ENCODE measurements at places on chromosomes 2 and 18.
A peak's percentile ranks its signal among the peaks of the same experiment; 100 is the strongest.

DNA sequence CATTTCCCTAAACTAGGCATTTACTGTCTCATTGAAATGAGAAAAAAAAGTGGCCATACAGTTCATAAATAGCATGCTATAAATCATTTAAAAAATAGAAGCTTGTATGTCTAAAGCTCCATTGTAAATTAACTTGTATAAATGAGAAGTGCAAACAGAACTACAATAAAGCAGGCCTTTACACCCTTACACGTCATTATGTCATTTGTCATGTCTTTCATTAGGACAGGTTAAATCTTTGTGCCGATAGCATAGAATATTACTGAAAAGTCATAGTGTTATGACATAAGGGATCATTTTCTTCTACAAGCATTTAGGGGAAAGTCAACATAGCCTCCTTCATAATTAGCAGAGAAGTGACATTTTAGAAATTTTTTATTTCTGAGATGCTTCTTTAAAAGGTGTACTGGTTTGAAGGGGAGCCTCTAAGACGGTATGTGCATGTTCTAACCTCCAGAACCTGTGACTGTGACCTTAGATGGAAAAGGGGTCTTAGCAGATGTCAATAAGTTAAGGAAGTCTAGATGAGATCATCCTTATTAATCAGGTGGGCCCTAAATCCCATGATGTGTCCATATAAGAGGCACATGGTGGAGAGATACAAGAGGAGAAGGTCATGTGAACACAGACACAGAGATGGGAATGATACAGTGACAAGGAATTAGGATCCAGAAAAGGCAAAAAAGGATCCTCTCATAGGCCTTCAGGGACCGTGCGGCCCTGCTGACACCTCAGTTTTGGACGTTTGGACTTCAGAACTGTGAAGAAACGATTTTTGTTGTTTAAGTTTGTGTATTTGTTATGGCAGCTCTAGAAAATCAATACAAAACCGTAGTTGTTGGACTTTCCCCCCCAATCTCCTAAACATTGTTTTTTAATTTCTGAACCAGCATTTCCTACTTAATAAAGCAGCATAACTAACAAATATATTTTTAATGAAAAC lies 863.7 kb downstream of the MBD2 start:
- DNase-seq: no peak

DNA sequence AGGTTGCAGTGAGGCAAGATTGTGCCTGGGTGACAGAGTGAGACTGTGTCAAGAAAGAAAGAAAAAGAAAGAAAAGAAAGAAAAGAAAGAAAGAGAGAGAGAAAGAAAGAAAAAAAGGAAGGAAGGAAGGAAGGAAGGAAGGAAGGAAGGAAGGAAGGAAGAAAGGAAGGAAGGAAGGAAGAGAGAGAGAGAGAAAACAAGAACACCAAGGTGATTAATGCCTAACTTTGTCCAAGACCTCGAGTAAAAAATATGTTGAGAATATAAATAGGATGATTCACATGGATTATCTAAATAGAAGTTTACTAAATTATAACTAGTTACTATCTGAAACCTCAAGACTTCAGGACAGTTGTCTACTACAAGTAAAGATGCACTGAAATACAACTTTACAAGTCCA lies 7.2 kb downstream of the PECR start:
- DNase-seq: no peak

GRCh38 chr2:40256649-40257048 lies 195.2 kb downstream of the SLC8A1 start:
- no peak for DNase-seq

GRCh38 chr18:60020107-60020925 lies 120.5 kb downstream of the PMAIP1 start:
- peak; percentile 45 for DNase-seq

GRCh38 chr2:217215877-217216276 lies 356.0 kb upstream of the TNP1 start:
- DNase-seq: no peak

DNA sequence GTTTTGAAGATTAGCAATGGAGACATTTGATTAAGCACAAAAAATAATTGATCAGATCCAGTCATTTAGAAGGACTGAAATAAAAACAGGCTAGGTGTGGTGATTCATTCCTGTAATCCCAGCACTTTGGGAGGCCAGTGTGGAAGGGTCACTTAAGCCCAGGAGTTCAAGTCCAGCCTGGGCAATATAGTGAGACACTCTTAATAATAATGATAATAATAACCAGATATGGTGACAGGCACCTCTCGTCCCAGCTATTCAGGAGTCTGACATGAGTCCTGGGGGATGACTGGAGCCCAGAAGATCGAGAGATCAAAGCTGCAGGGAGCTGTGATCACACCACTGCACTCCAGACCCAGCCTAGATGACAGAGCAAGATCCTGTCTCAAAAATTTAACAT lies 3.5 kb upstream of the FN1 start:
- DNase-seq: no peak

DNA sequence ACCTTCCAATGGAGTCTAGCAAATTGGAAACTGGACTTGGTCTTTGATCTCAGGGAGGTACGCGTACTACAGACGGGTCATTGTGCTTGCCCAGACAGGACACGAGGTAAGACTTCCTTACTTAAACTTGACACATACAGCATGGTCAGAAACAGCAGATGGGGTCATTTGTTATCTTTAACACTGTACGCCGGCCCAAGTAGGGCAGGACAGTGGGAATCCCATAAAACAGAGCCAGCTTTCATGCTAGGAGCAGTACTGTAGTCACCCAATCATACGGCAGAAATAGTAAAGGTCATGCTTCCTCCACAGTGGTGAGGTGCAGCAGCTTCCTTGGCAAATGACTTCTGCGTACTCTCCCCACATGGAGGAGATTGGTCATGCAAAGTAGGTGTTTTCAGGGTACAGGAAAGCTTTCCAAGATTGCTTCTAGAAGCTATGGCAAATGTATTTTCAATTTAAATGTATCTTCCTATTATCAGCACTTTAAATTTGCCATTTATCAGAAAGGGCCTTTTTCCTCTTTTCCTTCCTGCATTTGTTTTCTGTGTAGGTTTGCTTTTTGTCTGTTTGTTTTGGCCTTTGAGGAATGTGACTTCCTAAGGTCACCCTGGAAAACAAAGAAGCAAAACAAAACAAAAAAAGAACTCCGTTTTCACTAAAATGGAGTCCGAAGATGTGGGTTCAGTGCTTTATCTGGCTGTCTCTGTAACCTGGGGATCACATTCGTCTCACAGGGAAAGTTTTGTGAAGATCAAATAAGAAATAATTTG lies 74.0 kb upstream of the DSG1 start:
- no peak for DNase-seq

GRCh38 chr2:44645937-44646336 lies 284.2 kb downstream of the CAMKMT start:
- peak; percentile 6 for DNase-seq

- no peak for DNase-seq
These were observed 81.4 kb downstream of the MSH2 start for GRCh38 chr2:47484396-47484795.

- DNase-seq: no peak
These were observed 67.0 kb downstream of the MYO1B start for GRCh38 chr2:191312163-191312562.

DNA sequence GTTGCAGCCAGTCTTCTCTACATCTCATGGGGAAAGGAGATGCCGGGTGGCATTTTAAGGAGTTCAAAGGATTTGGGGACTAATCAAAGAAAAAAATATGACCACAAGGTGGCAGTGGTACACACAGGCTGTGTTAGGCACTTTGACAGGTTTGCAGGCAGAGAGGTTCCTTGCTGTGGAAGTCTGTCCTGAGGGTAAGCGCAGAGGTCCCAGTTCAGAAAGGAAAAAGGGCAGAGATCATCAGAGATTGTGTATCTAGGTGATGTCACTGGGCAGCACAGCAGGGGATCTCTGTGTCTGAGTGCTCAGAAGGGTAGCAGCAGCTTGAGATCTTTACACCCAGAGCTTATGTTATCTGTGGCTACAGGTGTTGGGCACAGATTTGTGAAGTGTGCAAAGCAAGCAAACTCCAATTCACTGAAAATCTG lies 231.4 kb downstream of the LRRTM1 start:
- DNase-seq: peak; percentile 47

GRCh38 chr2:71790226-71791060 lies 337.1 kb downstream of the DYSF start:
- DNase-seq: no peak

DNA sequence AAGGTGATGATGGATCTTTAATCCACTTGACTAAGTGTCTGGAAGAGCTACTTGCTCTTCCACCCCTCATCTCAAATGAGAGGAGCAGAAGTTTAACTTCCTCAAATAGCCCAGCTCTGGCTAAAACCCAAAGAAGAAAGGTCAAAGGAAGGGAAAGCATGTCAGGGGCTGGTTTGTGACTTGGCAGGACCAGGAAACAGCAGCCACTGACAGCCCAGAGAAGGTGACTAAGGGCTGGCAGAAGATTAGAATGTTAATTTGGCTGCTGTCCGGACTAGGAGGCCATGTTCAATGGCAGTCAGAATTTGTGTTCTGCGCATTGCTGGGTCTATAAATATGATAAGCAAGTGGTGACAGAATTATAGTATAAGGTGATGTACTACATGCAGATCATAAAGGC lies 386.2 kb downstream of the SETBP1 start:
- DNase-seq: no peak

- no peak for DNase-seq
These were observed 45.9 kb upstream of the ATP5MC3 start for GRCh38 chr2:175227393-175227792.

- no peak for DNase-seq
These were observed 25.9 kb downstream of the AFTPH start for GRCh38 chr2:64550042-64550441.

Measured in fibroblast of gingiva (primary cell).